NCI-H526 (cell line): ENCODE measurements at places on chromosomes 7 and 10.
A peak's percentile ranks its signal among the peaks of the same experiment; 100 is the strongest.

DNA sequence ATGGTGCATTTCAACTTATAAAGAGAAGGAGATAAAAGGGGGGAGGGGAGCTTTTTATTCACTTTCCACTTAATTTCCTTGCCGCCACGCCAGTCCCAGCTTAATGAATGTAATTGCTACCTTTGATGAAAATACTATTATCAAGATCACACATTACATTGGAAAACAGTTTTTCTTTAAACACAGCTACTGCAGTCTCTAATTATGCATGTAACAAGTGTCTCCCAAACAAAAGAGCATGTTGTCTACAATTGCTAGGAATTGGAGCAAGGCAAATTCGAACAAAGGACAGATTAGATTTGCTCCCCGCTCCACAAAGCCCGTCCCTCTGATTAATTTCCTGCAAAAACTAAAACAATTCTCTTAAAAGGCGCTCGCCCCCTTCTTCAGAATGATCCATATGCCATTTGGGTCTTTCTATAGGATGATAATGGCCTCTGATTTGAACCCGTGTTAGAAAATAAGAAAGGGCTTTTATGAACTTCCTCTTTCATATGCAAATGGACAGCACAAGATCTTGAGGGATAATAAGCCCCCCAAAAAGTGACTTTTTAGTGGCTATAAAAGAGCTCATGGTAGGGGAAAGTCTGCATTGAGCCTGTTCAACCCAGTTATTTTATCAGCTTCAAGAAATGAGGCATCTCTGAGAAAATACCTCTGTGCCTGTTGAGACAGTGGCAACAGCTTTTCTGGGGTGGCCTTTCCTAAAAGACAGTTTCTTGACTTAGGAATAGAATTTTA lies 60.6 kb downstream of the ACADSB start:
- no peak for DNase-seq

DNA sequence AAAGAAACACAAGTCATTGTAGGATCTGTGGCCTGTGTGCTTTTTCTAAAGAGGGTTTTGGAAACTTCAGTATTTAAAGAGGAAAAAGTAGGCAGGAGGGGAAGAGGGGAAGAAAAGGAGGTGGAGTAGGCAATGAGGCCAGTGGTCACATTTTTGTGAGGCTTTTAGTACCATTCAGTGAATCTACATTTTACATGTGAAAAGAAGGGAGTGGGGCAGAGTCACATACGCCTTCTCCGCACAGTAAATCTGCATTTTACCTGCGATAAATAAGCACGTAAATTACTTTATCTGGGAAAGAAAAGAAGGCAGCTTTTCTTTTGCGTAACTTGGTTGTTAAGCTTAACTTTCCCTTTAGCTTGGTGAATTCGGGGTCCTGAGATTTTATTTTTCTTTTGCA lies 13.2 kb downstream of the CHST12 start:
- no peak for DNase-seq

DNA sequence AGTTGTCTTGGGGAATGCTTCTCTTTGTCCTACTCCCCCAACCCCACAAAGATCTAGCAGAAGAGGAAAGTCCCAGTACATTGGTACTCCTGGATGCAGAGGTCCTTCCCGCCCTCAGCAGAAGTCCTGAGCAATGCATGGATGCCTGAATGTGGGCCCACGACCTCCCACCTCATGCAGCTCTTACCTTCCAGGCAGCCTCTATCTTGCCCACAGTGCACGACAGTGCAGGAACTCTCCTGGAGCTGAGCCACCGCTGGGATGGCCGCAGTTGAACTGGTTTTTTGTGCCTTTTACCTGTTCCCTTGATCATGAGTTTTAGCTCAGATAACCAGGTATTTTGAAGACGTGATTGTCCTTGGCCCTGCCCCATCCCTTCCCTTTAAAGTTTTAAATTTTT lies 37.9 kb downstream of the LRRC4 start:
- DNase-seq = no peak

DNA sequence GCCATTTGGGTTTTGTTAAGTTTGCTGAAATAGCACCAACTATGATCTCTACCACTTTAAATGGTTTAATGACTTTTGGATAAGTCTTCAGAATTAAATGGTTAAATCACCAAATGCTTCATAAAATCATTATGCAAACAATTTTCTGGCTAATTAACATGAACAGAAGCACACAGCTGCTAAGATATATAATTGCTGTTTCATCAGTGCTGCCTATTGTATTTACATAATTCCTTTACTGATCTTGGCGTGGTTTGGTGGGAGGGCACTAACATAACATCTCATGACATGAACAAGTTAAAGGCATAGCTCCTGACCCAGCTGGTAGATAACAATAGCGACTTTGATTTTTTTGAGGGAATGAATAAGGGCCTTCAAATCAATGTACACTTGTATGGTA lies 94.1 kb downstream of the FZD1 start:
- DNase-seq = peak; percentile 40

DNA sequence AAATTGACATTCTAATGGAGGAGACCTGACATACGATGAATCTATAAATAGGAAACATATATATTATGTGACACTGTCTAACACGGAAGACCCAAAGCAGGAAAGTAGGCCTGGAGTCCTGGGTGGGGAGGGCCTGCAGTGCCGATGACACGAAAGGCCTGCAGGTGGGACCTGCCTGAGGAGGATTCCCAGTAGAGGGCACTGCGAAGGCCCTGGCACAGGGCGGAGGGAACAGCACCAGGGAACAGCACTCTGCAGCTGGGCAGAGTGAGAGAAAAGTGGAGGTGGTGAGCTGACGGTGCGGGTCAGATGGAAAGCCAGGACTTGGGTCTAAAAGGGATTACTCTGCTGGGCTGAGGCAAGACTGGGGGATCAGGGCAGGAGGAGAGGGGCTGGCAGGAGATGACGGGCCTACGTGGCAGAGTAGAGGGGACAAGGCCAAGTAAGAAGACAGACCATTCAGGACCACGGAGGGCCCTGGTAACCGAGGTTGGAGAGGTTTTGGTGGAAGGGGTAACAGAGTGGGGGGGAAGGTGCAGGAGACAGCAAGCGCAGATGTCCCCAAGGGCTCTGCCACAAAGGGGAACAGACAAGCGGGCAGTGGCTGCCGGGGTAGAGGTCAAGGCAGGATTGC lies 8.1 kb downstream of the ZNF746 start:
- no peak for DNase-seq

DNA sequence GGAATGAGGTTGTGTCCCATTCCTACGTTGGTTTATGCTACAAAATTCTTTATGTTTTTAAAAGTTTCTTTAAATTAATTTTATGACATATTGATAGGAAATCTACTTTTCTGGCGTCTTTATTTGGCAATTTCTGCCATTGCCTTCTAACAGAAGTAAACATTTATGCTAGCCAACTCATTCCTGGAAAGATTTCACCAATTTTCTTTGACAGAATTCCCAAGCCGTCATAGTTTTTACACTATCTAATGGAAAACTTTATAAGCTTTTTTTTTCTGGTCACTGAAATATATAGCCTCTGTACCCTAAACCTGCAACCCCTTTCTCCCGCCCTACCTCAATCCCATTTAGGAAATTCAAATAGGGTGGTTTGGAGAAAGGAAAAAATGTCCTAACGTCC lies 6.1 kb upstream of the TCAF1 start:
- DNase-seq = no peak

DNA sequence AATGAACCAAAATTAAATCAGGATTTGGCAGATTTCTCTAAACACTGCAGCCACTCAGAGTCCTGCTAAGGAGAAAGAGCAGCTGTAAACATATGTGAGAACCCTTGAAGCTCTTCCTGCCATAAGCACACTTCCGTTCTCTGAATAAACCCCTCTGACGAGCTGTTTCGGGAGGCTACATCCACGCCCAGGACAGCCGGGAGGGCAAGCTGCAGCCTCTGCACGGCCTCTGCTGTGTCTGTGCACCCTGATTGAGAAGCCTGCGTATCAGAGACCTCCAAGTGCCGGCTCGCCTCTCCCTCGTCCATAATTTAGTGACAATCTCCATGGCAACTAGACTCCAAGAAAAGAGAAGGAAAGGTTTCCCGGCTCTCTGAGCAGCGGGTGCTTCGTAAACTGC lies 114.4 kb downstream of the PTPRN2 start:
- no peak for DNase-seq

GRCh38 chr7:11458736-11459483 lies 373.1 kb downstream of the THSD7A start:
- DNase-seq = no peak

GRCh38 chr7:108402865-108403264 lies 53.4 kb downstream of the NRCAM start:
- DNase-seq = peak; percentile 52

GRCh38 chr7:25844102-25844870 lies 307.7 kb upstream of the NFE2L3 start:
- no peak for DNase-seq

DNA sequence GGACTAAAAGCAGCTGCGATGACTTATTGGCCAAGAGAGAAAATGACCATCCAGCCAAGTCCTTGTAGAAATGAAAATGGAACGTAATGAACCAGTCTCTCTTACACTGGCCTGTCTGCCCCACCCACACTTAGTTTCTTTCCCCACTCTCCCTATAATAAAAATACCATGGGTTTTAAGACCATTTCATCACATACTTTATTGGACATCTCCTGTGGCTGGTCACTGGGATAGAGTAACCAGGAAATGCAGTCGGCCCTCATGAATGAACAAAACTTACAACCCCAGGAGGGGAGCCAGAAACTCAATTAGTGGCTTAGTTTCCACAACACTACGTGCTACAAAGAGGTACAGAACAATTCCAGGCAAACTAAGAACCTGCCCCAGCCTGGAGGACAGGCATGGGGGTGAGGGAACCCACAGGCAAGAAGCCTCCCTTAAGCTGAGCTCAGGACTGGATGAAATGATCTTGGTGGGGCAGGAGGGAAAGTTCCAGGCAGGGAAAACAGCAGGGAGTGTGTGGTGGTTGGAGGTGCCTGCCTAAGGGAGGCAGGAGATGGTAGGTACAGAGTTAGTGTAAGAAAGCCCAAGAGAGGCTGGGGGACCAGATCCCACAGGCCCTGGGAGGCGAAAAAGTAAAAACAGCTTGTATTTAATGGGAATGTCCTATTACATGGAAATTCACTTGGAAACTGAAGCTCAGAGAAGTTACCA lies 29.6 kb downstream of the MKI67 start:
- no peak for DNase-seq

GRCh38 chr7:48091506-48092433 lies 2.7 kb downstream of the UPP1 start:
- no peak for DNase-seq

DNA sequence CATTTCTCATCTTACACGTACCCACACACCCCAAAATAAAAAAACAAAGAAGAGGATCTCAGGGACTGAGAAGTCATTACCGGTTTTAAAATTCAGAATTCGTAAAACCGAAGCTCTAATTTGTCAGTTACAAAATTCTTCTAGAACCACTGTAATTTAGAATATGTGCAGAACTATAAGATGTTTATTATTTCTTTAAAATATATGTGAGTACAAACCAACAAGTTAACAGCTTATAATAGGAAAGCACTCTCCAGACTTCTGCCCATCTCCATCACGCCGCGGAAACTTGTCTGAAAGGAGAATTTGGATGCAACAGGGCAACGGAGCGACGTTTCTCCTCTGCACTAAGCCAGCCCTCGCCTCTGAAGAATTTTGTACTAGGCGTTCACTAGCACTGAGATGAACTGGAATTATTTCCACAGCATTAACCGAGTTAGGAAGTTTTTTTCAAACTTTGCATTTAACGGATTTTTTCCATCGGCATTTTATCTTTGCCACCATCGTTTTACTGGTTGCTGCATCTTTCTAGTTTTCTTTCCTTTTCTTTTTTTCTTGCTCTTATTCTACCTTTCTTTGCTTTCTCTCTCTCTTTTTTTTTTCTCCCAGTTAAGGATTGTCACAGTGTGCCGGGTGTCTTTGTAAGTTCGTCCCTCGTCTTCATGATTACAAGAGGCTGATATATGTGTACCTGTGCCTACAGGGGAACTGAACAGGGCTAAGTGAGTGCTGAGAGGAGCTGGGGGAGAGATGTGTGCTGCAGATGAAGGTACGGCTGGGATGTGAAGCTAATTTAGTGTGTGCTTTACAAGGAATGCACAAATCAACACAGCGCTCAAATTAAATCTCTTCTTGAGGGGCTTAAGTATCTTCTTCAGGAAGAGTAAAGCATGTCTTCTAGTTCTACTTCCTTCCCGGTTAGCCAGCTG lies 295.9 kb upstream of the NFE2L3 start:
- peak; percentile 83 for DNase-seq

DNA sequence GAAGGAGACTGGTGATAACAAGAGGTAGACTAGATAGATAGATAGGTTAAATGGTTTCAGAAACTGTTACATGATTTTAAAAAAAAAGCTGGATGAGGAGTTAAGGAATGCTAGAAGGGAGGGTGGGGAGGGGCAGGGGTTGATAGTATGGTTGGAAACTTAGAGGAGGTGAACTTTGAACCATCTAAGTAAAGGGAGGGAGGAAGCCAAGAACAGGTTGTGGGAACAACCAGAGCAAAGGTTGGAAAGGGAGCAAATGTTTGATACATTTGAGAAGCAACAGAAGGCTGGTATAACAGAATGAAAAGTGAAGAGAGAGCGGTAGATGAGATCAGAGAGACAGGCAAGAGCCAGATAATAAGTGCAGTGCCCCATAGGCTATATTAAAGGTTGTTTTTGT lies 224.8 kb downstream of the FOXP2 start:
- no peak for DNase-seq

GRCh38 chr10:521261-522250 lies 167.9 kb downstream of the DIP2C start:
- no peak for DNase-seq

DNA sequence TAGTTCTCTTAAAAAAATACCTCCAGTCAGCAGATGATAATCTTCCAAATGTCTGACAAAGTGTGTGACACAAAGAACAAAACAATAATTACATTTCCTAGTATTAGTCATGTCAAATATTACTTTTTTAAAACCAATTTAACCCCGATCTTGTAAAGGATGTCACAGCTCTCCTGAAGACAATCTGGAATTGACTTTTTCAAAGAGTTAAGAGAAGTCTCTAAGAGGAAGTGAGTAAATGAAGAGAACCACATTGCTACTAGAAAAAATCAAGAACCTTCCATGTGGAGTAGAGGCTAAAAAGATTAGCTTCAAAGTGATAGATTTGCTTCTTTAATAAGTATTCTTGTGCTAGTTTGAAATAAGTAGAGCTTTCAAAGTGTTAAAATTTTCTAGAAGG lies 218.2 kb upstream of the IMMP2L start:
- no peak for DNase-seq

- no peak for DNase-seq
These were observed 1107.2 kb upstream of the CELF2 start for GRCh38 chr10:9910446-9910845.

GRCh38 chr10:6607182-6607581 lies 27.1 kb upstream of the PRKCQ start:
- no peak for DNase-seq

DNA sequence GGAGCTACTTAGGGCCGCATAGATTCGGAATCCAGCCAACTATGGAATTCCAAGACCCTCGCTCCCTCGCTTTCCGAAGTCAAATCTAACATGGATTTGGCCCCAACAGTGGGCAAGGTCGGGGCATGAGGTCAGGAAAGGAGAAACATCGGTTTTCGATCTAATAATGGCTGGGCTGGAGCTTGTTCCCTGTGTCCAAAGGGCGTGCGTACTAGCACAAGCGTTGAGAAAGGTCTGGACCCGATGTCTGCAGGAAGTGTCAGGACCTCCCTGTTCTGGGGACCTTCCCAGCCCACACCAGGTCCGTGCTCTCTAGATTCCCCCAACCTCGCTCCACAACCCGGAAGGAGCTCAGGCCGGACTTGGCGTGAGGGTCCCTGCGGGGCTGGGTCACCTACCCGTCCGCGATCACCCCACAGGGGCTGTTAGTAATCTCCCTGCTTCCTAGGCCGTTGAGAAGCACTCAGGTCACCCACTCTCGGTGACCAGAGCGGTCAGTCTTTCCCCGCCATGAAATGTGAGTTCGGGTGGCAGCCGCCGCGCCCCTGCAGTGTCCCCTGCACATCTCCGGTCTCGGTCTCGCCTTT lies 4.8 kb downstream of the FEZF1 start:
- no peak for DNase-seq
